ENCODE measurements at places on chromosomes 3 and 15.

DNA sequence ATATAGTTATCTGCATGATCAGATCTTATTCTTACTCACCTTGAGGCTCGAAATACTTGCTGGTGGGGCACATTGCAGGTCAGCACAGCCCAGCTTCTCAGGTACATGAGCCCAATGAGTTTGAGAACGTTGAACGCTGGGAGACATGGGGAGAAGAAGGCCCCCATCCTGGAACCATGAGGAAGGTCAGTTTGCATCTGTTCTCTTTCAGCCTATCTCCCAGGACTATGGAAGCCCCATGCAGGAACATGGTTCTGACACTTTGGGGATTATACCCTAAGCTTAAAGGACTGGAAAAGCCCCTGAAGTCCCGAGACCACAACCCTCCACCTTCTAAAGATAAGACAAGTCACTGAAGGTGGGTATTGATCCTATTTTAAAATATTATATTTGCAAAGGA is 17.4 kb upstream of the STARD5 start:
- no peak for DNase-seq

DNA sequence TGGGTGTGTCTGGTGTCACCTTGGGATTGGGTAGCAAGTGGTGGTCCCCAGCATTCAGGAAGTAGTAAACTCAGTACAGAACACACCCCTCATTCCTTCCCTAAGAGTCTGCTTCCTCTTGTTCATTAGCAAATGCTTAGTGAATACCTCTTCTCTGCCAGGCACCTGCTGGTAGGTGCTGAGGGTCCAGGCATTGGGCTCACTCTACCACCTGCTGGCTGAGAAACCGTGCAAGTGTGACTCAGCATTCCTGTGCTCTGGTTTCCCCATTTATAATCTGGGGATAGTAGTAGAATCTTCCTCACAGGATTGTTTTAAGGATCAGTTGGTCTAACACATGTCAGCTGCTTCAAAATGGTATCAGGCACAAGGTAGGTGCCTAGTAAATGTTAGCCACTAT is 4.8 kb downstream of the SHF start:
- DNase-seq = no peak

DNA sequence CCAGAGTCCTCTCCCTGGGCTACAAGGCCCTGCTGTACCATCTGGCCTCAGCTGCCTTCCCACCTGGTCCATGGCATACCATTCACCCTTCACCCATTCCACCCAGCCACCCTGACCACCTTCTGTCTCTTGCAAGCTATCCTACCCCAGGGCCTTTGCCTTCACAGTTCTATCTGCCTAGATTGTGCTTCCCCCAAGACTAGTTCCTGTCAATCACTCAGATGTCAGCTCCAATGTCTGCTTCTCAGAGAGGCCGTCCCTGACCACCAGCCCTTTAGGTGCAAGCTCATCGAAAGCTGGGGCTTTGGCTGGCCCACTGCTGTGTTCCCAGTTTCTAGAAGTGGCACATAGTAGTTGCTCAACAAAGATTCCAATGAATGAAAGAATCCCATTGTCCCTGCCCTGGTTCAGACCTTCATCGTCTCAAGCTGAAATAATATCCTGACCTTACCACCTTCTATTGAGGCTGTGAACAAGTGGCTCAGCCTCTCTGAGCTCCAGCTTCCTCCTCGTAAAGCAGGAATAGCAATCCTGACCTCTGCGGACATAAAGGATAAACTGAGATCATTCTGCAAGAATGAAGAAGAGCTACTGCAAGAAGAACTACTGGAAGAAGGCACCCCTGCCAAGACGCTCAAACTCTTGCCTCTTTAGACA is 15.8 kb downstream of the EFCAB12 start:
- DNase-seq = no peak

DNA sequence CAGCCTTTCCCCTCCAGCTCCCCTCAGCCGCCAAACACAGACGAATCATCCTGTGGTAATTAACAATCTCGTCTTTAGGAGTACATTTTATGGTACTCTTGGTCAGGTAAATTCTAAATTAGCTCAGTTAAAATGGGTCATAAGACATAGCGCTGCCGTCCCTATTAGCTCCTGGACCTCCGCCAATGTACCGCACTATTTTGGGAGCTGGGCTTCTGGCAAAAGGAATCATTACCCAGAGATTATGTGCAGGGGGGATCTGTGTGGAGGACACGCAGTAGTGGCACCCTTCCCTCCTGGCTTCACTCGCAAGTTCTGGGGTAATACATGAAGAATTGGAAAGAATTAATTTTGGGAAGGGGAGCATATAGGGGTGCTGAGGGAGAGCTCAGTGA is 68.6 kb upstream of the ONECUT1 start:
- no peak for DNase-seq

- DNase-seq = no peak
These were observed 48.9 kb downstream of the RFTN1 start for GRCh38 chr3:16464511-16465148.

DNA sequence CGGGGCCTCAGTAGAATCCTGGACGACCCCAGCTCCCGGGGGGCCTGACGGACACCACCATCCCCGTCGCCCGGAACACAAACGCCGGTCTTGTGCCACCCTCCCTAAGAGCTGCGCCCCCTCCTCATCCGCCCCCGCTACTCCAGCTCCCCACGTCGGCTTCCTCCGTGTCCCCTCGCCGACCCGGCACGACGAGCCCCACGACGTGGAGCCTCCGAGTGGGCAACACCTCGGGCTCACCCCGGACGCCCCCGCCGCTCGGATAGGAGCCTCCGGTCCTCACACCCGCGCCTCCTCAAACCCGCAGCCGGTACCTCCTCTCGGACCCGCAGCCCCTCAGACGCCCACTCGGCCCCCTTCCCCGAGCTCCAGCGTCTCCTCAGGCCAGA is 525 bp downstream of the NPTN start:
- DNase-seq = no peak

DNA sequence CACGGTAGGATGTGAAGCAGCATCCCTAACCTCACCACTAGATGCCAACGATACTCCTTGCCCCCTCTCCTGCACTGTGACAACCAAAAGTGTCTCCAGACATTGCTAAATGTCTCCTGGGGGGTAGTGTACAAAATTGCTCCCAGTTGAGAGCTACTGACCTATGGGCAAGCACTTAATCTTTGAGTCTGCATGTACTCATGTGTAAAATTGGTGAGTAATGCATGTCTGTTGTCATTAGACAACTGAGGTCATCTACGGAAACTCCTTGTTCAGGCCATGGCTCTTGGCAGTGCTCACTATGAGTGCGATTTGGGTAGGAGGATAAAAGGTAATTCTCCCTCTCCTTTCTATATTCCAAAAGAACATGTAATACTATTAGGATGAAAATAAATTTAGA is 29.2 kb downstream of the PDHB start:
- DNase-seq = no peak

GRCh38 chr3:145704020-145704419 is 457.0 kb downstream of the PLOD2 start:
- no peak for DNase-seq

- no peak for DNase-seq
These were observed 80.0 kb downstream of the MITF start for GRCh38 chr3:69819282-69819681.

GRCh38 chr3:15616053-15616452 is 14.5 kb downstream of the BTD start:
- no peak for DNase-seq

GRCh38 chr15:90326441-90326840 is 25.6 kb upstream of the ZNF774 start:
- no peak for DNase-seq

DNA sequence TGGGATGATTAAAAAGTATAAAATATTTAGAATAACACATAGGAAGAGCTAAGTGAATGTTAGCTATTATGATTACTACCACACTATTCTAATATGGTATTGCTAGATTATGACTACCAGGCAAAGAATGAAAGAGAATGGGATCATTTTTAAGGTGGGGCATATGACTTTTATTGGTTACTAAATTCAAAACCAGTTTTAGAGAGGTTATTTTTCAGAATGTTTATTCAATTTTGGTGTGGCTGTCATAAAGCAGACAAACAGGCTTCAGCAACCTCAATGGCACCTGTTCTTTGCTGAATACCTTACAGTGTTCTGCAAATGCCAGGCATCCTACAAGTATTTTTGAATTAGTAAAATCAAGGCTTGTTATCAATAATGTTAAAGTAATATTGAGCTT is 12.8 kb downstream of the SPTSSB start:
- DNase-seq = no peak

DNA sequence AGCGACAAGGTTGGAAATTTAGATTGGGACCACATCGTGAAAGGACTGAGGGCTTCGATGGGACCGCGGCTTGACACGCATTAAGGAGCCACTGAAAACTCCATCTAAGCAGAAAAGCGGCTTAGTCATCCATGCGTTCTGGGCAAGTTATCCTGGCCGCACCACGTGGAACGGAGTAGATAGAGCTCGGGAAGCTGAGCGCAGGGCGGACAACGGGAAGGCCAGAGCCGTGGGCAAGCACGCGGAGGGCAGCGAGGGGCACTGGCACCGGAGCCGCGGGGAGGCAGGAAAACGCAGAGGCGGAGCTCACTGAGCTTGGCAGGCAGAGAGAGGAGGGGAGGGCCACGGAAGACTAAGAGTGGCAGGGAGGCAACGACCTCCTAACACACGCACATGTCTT is 61.3 kb upstream of the VGLL4 start:
- no peak for DNase-seq

- no peak for DNase-seq
These were observed 89.7 kb upstream of the PROK2 start for GRCh38 chr3:71874618-71875017.

- no peak for DNase-seq
These were observed 61.2 kb downstream of the SENP2 start for GRCh38 chr3:185647134-185647879.

- peak; percentile 62 for DNase-seq
These were observed at the start of gene FAM43A for GRCh38 chr3:194685718-194686413. Gene FAM43A, plus strand, starts transcription at chr3:194685883. Its CDS starts 944 bp downstream, at chr3:194686827.

- no peak for DNase-seq
These were observed 332.3 kb downstream of the THSD4 start for GRCh38 chr15:71447328-71448250.

DNA sequence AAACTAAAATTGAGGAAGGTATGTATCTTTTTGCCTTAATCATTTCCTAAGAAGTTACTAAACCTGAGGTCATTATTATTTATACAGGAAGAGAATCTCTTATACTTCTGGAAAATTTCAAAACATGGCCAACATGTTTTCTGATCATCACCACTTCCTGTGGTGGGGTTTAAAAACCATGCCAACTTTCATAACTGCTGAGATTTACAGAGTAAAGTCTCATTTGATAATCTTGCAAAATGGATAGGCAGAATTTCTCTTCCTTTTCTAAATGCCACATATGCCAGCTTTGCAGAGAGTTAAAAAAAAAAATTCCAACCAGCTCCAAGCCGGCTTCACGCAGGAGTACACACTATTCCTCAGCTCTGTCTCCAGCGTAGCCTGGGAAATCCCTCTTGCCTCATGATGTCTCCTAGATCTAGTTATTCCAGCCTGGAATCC is 124.3 kb upstream of the SPRED1 start:
- DNase-seq = no peak

DNA sequence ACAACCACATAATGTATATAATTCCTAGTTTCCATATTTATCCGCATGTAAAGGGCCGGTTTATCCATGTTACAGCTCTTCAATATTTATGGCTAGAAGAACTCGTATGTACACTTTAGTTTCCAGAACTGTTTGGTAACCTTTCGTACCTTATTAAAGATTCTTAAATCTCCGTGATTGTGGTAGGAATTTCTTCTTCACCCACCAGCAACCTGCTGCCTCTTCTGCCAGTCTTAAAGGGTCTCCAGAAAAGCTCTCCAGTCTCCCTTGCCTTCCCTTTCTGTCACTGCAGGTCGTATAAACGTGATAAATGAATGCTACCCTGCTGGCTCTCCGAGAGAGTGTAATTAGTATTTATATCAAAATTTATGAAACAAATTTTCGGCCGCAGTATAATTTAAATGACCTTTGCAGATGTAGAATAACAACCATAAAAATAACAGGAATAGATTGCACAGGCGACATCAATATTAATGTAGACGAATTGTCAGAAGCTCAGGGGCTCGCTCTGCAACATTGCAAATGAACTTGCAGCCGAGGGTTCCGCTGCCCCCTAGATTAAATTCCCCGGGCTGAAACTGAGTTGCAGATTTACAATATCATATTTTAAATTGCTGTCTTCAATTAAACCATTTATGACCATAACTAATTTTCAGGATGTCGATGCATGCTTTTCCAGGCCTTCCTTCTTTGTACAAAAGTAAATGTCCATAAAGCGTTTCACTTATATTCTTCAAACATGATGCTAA is 5.4 kb downstream of the ZIC1 start:
- DNase-seq = no peak

GRCh38 chr3:146929696-146930095 is 324.6 kb upstream of the PLSCR5 start:
- no peak for DNase-seq

DNA sequence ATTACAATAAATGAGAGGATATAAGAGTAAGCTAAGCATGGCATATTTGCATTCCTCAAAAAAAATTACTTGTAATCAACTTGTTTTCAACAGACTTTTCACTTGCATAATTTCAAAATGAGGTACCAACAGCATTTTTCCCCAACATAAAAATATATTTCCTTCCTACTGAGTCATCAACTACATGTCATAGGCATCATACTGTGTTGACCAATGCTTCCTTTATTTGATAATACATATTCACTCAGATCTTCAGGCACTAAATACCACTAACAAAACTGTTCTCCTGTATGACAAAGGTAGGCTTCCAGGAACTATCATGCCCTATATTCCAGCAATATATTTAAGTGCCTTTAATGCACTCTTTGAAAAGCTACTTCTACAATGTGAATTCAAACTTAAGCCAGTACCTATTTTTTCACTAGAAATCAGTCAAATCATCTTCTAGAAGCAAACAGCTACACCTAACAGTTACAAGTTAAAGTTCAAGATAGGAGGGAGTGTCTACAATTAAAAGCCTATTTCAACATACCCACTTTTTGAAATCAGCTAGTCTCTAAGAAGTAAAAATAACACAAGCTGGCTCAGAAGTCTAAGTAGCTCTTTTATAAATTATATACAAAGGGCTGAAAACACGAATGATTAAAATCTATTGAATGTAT is 11.3 kb downstream of the ADAM10 start:
- no peak for DNase-seq

GRCh38 chr3:99852851-99853250 is 35.2 kb downstream of the CMSS1 start:
- no peak for DNase-seq

DNA sequence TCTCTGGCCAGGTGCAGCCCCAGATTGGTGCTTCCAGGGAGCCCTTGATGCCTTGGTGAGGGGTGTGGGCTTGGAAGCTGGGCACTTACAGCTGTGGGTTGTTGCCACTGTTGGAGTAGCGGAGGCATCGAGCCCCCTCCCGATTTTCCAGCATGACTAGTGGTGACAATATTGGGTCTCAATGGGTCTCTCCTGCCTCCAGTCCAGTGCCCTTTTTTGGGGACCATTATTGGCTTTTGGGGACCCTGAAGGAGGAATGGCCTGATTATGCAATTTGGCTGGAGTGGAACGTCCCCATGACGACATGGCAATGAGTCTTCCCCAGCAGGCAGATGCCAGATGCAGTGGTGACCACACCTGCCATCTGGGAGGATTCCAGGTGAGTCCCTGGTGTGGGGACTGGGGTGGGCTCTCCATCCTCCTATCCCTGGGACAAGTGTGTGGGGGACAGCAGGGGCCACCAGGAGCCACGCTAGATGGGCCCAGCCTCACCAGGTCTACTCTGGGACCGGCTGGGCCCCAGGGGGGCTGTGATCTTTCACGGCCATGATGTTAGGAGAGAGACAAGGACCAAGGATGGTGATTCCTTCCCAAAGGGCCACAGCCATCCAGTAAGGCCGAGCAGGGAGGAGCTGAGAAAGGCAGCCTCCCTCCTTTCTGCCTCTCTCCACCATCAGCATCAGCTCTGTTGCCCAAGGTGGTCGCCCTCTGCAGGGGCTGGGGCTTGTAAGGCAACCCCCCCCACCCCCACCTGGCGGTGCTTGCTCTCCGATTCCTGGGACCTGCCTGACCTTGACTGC is 196.8 kb downstream of the GOLGA6L6 start:
- DNase-seq = no peak

Data from stimulated activated CD4-positive, alpha-beta T cell treated with anti-CD3 and anti-CD28 coated beads, Interleukin-1b, Interleukin-23, amount 100 ng/mL, for 1 hour (primary cell).